Stimulated activated CD4-positive, alpha-beta T cell treated with anti-CD3 and anti-CD28 coated beads, Interleukin-2, amount 100 ng/mL, for 48 hours (primary cell): ENCODE measurements at places on chromosomes 7 and 10.

DNA sequence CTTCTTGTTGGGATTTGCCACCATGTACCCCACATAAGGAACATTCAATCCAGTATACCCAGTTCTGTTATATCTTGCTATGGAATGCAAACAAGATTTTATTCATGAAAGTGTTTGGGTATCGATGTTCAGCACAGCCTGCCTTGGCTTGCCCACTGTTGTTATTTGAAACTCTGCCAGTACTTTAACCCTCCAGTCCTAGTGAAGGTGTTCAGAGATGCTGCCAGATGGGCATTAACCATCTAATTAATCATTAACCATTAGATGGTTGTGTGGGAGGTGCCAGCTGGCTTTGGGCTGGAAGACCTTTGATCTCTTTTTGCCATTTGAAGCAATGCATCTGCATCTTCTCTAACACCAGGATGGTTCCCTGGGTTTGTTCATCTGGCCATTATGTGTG, 363.0 kb downstream of the SH2D4B start:
- no peak for DNase-seq

GRCh38 chr10:59830601-59831259, 75.6 kb downstream of the CCDC6 start:
- no peak for DNase-seq

DNA sequence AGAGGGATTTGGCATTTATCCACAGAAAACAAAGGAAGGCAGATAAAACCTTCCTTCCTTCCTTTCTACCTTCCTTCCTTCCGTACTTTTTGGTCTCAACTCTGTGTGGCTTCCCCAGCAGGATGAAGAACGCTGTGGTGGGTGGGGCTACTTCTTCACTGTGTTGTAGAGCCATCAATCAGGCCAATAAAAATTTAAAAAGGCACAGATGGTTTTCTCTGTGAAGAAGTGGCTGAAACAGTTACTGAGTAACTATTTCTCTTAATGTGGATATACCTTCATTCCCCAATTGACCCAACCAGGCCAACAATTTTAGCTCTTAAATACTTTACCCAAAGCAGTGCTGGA, 75.8 kb downstream of the ZNF92 start:
- DNase-seq = no peak

DNA sequence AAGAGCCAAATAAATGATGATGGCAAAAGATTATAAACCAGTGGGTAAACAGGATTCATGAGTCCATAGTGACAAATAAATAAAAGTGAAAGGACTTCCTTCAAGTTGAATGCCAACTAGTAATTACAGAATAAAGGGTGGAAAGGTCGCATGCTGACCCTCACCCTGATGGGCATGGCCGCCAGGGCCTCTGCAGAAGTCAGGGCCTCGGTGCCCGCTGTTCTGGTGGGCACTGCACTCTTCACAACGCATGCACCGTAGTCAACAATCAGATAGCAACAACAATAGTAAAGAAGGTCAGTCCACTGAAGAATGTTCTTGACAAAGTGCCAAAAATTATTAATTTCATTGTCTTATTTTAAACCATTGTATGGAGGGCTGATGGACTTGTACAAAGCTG, 123.2 kb upstream of the LANCL2 start:
- DNase-seq = no peak

DNA sequence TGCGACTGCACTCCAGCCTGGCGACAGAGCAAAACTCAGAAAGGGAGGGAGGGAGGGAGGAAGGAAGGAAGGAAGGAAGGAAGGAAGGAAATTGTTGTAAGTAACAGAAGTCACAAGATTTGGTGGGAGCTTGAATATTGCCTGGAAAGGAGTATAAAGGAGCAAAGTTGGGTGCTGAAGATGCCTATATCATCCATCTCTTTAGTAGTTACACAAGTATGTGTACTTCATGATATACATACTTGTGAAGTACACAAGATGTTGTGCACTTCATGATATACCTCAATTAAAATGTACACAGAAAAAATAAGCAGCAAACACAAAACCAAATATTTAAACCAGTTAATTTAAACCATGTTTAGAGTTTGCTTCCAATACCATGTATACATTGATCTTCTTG, 1223.8 kb downstream of the SORCS3 start:
- no peak for DNase-seq

DNA sequence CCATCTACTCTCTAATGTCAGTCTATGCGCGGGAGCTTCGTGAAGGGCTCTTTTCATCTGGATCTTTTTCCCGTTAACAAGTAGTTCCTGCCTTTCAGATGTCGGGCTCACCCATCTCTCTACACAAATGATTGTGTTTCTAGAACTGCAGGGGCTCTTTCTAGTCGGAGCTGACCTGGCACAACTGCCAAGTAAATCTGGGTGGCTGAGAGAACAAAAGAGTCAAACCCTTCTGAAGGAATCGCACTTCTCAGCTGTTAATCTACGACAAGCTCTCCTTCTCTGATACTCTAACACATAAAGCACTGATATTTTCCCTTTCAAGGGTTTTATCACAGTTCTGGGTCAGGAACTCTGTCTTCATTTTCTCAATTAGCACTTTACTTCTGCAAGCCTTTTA, 144.7 kb downstream of the NRP1 start:
- no peak for DNase-seq
